GM10248 (cell line): ENCODE measurements at places on chromosomes 2 and 18.

DNA sequence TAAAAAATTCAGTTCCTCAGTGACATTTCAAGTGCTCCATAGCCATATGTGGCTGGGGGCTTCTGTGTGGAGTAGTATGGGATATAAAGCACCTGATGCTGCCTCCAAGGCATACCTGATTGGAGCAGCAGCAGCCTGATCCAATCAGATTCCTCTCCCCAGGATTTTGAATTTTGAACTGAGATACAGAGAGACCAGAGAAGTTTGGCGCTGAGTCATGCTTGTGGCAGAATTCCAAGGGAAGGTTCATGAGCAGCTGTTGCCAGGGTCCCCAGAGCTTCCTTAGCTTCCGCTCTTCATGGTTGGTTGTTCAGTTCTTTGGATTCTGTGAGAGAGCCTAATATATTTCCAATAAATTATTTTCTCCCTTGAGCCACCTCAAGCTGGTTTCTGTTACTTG lies 29.0 kb upstream of the CFAP36 start:
- DNase-seq, result no peak

DNA sequence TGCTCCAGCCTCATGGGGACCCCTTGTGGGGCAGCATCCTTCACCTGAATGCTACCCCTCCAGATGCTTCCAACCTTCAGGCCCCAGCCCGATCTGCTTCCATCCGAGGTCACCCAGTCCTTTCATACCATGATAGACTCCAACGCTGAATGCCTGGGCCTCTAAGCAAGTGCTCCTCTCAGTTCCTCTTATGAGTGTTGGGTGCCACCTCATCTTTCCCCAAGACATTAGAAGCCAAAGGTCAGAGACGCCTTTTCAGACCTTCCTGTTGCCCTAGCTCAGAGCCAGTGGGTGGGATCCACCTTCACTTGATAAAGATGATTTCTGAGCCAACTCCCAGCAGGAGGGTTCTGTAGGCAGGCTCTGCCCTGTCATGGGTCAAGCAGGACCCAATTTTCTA lies 174.5 kb upstream of the MGAT5 start:
- DNase-seq, result peak; percentile 57

DNA sequence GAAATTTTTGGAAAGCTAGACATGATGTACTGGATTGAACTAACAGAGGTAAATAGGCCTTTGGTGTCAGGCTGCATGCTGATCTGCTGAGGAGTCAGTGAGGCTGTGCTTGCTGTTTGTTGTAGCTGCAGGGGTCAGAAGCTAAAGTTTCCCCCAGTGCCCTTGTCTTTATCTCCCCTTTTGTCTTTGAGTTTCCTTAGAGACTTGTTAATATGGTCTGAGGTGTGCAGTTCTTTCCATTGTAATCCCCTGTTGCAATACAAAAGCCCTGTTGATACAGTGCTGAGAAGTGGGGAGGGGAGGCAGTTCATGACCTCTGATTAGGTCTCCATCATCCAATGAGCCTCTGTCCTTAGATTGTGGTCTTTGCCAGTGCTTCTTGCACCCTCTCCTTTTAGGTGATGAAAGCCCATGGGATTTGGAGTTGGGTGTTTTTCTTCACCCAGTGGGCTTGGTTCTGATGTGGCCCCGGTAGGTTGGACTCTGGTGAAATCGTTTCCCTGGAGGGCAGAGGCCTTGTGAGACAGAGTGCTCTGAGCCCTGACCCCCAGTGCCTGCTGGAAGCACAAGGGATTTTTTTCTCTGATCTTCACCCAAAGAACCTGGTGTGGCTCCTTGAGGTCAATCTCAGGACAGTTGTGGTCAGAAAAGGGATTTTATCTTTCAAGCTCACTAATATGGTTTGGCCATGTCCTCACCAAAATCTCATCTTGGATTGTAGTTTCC lies 163.1 kb downstream of the TMEM18 start:
- no peak for DNase-seq

DNA sequence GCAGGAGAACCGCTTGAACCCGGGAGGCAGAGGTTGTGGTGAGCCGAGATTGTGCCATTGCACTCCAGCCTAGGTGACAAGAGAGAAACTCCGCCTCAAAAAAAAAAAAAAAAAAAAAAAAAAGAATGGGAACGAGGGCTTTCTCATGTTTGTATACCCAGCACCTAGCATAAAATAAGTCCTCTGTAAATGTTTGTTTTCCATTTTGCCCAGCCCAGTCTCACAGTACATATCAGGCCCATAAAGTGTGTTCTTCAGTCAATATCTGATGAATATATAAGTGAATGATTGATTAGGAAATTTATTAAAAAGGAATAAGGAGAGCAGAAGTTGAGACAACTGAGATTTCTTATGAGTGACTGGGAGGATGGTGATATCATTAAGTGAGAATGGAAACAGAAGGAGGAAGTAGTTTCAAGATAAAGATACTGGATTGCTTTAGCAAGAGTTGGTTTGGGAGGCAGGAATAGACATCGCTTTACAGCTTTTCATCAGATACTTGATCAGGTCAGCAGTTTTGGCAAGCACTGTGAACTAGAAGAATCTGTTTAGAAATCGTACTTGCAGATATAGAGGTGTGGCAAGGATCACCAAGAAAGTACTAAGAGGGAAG lies 327.5 kb downstream of the KIAA1328 start:
- DNase-seq, result no peak

DNA sequence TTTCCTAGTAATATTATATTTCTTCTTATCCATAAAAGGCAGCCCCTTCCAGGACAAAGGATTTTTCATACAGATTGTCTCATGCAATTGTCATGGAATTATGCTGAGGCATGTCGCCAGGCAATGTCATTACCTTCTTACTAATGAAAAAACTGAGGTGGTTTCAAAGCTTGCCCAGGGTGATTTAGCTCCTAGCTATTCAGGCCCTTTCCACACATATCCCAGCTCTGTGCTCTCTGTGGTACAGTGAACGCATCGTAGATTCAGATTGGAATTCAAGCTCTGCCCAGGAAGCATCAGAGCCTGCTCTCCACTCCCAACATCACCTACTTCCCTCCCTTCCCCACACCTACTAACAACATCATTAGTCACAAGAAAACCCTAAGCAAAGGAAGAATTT lies 60.1 kb downstream of the ATP8B1 start:
- no peak for DNase-seq

GRCh38 chr2:184047536-184047935 lies 550.8 kb upstream of the ZNF804A start:
- DNase-seq, result no peak

DNA sequence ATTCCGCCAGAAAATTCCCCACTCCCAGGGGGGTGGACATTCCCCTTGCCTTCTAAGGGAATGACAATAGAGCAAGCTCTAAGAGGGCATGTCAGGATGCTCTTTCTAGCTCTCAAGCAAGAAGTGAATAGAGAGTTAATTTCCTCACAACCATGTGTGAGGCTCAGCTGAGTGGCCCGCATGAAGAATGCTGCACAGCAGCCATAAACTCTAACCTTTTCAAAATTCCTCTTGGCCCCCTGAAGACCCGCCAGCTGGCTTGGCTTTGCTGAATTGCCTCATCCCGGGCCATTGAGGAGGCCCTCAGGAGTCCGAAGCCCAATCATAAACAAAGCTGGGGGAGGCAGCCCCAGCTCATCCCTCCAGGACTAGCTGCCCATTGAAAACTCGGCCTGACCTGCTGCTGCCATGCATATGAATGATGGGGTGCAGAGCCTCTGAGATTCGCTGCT lies 38.2 kb downstream of the NRP2 start:
- DNase-seq, result no peak

DNA sequence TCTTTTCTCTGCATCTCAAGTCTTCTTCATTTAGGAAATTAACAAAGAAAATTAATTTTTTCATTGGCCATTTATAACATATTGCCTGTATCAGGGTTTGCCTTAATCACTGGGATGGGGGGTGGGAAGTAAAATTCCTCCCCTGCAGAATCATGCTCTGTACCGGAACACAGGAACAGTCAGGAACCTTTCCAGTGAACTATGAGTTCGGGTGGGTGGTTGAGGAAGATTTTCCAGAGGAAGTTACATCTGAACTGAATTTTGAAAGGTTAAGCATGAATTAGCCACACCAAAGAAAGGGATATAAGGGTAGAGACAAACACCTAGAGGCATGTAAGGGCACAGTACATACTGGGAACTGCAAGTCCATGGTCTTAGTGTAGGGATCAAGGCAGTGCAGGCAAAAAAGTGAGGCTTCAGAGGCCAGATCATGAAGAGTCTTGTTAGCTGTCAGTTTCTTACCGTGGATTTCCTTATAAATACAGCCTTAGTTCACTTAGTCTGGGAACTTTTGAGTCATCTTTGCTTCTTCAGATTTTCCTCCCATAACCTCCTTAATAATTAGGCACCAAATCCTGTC lies 55.6 kb downstream of the FAM117B start:
- no peak for DNase-seq

GRCh38 chr18:11245879-11246278 lies 96.5 kb upstream of the PIEZO2 start:
- no peak for DNase-seq

- DNase-seq, result no peak
Measured at GRCh38 chr2:208546860-208547650, 140.5 kb downstream of the PTH2R start.
